Activated T-helper 2 cell treated with anti-CD3 and anti-CD28 coated beads, Interferon-gamma antibody, Interleukin-2, Interleukin-4, amounts not matched to agents 10 μg/mL and 5 μg/mL and 100 μg/mL, durations not matched to agents 14 hours and 24 hours and 36 hours (primary cell): ENCODE measurements at places on chromosomes 6 and 20.

- no peak for DNase-seq
Measured at GRCh38 chr20:52748285-52748932, 223.7 kb upstream of the TSHZ2 start.

DNA sequence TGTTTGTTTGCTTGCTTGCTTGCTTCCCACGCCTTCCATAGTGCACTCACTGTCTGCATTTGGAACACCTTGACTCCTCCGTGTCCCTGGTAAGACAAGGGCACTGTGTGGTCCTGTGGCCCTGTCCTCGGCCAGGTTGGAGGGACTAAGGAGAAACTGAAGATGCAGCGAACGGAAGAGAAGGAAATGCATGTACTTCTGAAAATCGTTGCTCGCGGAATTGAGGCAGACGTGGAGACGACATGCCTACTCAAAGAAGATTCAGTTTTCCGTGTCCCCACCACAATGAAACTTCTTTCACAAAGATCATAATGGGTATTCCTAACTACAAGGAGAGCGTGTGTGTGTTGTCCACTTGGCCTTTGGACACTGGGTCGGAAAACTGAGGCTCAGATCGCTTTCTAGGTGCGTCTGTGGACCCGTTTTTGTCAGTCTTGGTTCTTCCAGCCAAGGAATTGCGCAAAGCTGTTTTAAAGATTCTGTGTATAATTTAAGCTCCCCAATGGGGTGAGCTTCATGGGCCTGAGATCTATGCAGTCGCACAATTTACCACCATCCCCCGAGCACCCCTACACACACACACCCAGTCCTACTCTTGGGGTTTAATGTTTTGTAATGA is 120.4 kb upstream of the ZNF184 start:
- no peak for DNase-seq

GRCh38 chr6:12594530-12594893 is 122.1 kb upstream of the PHACTR1 start:
- no peak for DNase-seq

- DNase-seq: no peak
Measured at GRCh38 chr6:42331019-42331418, 113.4 kb upstream of the MRPS10 start.

DNA sequence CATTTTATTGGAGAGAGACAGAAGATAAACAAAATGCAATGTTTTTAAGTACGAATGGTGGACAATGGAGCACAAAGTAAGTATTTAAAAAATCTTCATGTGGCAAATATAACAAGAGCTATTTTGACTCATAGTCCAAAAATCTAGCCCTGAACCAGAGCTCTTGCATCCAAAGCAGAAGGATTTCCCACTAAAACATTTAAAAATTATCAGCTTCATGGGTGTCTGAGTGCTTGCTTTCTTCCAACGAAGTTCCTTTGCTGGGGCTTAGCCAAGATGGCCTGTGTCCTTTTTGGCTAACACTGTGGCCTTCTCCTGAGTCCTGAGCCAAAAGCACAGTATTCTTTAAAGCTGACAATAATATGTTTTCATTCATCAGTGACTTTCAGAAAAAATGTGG is 161.7 kb downstream of the RIMS1 start:
- no peak for DNase-seq

GRCh38 chr6:53295176-53295575 is 53.6 kb downstream of the ELOVL5 start:
- DNase-seq: no peak

- no peak for DNase-seq
Measured at GRCh38 chr6:68445926-68446325, 189.2 kb upstream of the ADGRB3 start.

GRCh38 chr6:35247642-35248231 is 11.8 kb upstream of the ZNF76 start:
- no peak for DNase-seq

DNA sequence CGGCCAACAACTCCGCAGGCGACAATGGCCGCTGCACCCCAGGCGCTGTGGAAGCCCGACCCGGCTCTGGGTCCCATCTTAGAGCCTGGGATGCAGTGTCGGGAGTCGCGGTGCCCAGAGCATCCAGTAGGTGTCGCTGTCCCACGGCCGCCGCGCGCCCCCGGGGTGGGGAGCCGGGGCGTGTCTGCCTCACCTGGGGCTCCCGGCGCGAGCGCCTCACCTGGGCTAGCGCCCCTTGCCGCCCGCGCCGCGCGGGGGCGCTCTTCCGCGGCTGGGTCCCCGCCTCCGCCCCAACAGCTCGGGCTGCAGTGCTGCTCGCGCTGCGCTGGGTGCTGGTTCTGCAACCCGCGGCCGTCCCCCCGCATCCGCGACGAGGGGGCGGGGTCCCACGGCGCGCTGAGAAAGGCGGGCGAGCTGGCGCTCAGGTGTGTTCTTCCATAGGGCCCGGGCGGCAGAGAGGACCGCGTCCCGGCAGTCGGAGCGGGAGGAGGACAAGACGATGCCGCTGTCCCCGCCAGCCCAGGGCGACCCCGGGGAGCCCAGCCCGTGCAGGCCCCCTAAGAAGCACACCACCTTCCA is at the start of gene CRYBG1:
Gene CRYBG1 (plus strand): TSS at position 308 of the 579 bp plus-strand sequence. CDS start 192 bp downstream, at position 500.
- peak; percentile 55 for DNase-seq

DNA sequence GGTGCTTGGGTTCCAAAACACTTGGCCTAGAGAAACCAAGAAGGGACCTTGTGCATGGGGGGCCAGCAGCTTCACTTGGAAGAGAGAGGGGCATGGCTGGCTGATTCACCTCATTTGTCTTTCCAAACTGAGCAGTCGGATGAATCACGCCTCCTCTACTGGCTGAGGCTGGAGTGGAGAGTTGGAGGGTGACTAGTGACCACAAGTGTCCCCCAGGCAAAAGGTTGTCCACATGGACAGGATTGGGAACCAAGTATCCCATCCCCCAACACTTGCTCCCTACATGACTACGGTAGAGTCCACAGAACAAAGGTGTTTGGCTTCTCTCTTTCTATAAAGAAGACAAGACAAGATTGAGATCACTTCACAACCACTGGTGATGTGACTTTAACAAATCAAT is 875.6 kb downstream of the QKI start:
- DNase-seq: no peak

- DNase-seq: no peak
Measured at GRCh38 chr6:132205946-132206345, 195.3 kb downstream of the MOXD1 start.

GRCh38 chr20:11676630-11677287 is 240.9 kb upstream of the BTBD3 start:
- DNase-seq: no peak

- no peak for DNase-seq
Measured at GRCh38 chr6:17635568-17635967, 35.5 kb downstream of the FAM8A1 start.

- DNase-seq: no peak
Measured at GRCh38 chr6:144346719-144347447, 61.7 kb downstream of the UTRN start.
